ENCODE measurements at places on chromosomes 4 and X. TPM values are rescaled to one million over a fixed set of nuclear protein-coding genes. Genes with fewer than 3 reads are reported as not detected.

DNA sequence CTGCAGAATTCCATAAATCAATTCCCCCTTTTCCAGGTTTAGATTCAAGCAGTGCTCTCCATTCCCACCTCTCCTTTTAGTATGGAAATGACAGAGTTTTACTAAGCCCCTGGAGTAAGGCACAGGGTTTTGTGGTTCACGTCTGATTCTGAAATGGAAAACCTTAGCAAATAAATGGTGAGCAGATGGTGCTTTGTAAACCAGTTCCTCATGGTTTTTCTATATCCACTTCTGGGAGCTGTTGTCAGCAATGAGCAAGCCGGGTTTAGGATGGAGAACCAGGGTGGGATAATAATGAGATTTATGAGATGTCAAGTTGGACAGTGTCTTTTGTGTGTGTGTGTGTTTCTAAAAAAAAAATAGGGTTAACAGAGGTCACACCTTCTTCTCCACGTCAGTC is 113.8 kb upstream of the RBPJ start:
- no peak for ATAC-seq

The BEND2 gene
- total RNA-seq: not detected

GRCh38 chr4:159027535-159027934 is 75.3 kb upstream of the RAPGEF2 start:
- ATAC-seq: no peak

GRCh38 chr4:154983714-154984113 is 202.6 kb downstream of the RBM46 start:
- no peak for ATAC-seq

DNA sequence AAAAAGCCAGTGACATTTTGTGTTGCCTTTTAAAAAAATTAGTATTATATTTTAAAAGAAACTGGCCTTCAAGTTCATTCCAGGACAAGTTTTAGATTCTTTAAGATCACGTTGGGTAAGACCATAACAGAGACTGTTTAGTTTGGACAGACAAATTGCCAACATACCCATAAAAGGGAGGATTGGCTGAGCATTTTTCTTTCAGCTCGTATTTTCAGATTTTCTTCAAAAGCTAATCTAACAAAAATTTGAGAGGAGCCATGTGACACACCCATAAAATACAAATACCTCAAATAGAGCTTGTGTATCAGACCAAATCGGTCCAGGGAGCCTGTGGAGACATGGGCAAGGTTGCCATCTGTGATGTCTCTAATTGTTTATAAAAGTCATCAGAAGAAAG is 74.6 kb upstream of the C1QTNF7 start:
- no peak for ATAC-seq

- ATAC-seq: no peak
These were observed 64.1 kb downstream of the USP38 start for GRCh38 chr4:143248827-143249226.

DNA sequence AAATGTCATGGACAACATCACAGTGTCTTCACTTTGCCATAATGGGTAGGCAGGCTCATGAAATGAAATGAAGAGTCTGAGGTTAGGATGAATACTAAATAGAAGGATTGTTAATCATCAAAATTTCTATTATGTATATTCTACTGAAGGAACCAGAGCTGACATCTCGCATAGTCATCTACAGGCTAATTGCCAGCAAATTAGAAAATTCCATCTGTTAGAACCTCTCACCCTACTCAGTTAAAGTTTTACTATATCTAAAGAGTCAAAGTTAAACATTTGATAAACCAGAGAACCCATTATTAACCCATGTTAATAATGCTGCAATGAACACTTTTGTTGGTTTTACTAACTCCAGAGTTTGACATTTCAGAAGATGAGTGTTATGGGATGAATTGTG is 114.6 kb downstream of the ARHGAP6 start:
- ATAC-seq: no peak

The PPP4R3C gene
- total RNA-seq: not detected

The PITX2 gene
- 2.1 TPM for total RNA-seq

GRCh38 chrX:10582945-10583344 is 37.4 kb downstream of the MID1 start:
- ATAC-seq: no peak

The FAM156B gene
- total RNA-seq: 5.7 TPM

The HS3ST1 gene
- total RNA-seq: 18.7 TPM

DNA sequence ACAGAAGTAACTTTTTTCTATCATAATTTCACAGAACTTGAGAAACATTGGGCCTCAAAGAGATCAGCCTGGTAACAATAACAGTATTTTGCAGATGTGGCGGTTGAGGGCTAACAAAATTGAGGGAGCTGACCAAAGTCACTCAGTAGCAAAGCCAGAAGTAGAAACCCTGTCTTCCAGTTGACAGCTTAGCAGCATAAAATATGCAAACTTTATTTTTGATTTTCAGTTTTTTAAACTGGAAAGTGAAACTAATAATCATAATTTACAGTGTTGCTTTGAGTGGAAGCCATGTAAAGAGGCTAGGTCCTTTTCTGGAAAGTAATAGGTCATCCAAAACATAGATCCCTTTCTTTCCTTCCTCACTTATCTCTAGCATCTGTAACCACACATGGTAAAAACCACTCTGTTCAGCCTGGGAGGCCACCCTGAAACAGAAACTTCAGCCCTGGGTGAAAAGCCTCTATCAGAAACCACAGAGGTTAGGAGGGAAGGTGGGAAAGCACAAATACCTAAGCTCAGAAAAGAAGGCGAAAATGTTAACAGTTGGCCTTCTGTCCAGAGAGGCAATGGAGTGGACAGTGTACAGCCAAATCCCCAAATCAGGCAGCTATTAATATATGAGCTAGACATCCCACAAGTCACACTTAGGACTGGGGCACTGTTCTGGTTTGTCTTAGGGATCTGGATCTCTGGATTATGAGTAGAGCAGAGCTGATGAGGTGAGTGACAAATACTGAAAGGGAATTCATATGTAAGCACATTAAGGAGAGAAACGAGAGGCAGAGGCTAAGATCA is 61.1 kb upstream of the ARSJ start:
- ATAC-seq: no peak

DNA sequence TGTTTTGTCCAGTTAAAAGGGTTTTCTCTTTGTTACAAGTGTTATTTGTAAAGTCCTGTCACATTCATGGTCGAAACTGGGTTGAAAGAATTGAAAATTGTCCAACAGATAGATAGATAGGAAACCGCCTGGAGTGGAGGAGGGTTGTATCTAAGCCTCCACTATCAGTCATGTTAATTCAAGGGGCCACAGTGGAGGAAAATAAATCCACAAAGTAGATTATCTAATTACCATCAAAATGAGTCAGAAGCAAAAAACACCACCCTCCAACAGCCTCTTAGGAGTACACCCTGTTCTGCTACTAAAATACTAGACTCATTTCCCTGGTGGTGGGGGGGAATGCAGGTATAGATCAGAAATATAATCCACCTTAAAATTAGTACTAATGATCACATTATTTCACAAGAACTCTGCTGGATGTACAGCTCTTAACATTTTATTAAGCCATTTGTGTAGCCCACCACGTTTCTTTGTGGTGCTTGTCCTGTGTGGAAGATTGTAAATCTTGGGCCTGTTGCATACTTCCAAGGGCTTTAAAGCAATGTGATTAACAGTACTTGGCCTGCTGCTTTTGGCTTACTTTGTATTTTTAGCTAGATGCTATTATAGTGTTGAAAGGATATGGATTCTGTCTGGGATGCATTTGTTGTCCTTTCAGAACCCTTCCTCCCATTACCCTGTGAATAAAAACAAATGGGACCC is 26.8 kb downstream of the RBBP7 start:
- no peak for ATAC-seq

DNA sequence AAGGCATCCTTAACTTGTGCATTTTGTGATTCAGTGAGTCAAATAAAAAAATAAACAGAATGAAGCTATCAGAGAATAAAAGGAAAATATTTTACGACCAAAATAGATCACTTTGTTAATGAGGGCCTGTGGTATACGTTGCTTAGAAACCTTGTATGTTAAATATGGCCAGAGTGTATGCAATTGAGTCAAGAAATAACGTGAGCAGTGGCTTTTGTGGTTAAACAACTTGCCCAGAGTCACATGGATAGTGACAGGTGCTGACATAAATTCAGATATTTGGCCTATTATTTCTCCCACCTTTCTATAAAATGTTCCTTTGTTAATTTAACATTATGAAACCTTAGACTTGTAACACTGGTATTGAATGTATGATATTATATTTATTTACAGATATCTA is 393.4 kb downstream of the PABPC4L start:
- no peak for ATAC-seq

DNA sequence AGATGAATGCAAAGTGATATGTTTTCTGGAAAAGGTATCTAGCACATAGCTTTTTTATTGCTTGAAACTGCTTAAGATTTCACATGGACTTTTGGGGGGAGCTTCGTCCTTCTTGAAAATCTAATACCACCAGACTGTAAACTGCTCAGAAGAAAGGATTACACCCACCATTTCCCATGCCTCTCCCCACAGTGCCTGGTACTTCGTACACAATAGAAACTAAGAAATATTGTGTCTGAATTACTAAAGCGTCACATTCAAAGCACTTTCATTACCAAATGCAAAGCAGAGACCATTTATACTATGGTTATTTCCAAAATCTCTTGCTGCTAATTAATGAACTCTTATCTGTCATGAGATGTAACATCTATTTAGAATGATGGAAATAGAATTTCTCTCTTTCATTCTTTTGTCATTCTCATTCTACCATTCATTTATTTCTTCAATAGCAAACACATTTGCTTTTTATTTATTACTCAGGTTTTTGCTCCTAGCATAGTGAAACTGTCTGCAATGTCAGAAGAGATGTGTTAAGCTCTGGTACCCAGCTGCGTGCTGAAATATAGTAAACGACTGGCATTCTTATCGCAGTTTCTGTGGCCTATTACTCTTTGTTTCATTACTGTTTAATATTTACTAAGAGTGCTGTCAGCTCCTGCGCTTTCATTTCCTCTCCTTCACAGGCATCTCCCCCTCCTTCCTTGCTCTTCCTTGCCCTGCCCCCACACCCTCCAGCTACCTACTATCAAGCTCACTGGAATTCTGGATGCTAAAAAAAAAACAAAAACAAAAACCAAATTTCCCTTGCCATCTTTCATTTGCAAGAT is 51.4 kb upstream of the RAPGEF2 start:
- no peak for ATAC-seq

The TMPRSS11B gene
- total RNA-seq: 36.9 TPM

The HTN3 gene
- not detected for total RNA-seq

The KIAA1210 gene
- not detected for total RNA-seq

DNA sequence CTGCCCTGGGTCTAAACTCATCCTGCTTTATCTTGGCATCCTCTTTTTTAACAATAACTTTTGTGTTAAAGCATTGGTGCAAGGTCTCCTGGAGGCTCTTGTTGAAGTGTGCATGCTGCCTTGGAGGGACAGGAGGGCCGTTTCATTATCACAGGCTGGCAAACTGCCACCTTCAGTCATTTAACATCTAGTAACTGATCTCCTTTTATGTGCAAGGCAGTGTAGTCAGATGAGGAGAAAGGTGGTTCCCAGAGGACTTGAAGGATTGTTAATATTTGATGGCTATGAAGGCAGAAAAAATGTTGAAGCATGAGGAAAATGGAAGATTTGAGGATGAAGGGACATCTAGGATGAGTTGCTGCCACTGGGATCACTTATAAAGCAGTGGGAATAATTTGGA is 439.4 kb downstream of the RAPGEF2 start:
- no peak for ATAC-seq

GRCh38 chr4:177579649-177580048 is 137.4 kb upstream of the AGA start:
- no peak for ATAC-seq

The DUSP9 gene
- 0.76 TPM for total RNA-seq
